ENCODE measurements at places on chromosomes 4 and X.
A peak's percentile ranks its signal among the peaks of the same experiment; 100 is the strongest.

- no peak for DNase-seq
Measured at GRCh38 chr4:37487668-37488067, 198.5 kb downstream of the RELL1 start.

DNA sequence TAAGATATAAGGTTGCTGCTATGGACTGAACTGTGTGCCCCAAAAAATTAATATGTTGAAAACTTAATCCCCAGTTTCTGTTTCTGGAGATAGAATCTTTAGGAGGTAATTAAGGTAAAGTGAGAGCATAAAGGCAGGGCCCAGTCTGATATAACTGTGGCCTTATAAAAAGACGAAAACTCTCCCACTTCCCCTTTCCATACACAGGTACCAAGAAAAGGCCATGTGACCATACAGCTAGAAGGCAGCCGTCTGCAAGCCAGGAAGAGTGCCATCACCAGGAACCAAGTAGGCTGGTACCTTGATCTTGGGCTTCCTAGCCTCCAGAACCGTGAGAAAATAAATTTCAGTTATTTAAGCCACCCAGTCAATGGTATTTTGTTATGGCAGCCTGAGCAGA is 550.3 kb downstream of the SMARCA1 start:
- no peak for DNase-seq

GRCh38 chrX:72095370-72095769 is 36.3 kb downstream of the RTL5 start:
- no peak for DNase-seq

GRCh38 chr4:6767748-6768538 is 14.6 kb upstream of the KIAA0232 start:
- no peak for DNase-seq

DNA sequence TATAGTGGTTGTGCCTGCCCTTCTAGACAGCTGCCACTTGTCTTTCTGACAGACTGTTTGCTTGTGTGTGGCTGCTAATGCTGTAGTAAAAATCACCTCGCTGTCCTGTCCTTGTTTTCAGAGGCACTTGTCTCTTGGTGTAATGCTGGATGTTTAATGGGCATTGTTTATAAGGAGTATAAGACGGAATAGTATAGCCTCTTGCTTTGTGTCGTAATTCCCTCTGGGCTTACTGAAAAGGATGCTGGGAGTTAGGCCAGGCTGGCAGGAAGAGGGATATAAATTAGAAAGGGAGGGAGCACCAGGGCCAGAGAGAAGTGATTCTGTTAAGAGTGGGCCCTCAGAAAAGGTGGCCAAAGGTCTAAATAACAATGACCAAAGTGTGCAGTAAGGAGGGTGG is 29.0 kb downstream of the NHS start:
- DNase-seq: no peak

DNA sequence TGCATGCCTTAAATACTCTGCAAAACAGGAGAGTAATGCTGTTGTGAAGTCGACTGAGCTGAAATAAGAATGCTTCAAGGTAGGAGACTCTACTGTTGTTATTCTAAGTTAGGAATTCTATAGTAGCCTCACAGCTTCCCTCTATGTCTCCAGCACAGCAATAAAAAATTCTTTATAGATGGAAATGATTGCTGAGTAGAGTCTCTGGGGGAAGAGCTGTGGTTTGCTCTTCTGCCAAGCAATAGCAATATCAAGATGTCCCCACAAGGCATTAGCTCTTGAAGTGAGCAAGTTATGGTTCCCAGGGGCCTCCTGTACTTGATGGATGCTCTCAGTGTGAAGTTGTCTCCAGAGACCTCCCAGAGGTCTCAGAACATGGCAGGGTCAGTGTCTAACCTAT is 880.6 kb upstream of the FRG1 start:
- DNase-seq: no peak

- DNase-seq: no peak
Measured at GRCh38 chrX:9320940-9321339, 143.9 kb upstream of the TBL1X start.

DNA sequence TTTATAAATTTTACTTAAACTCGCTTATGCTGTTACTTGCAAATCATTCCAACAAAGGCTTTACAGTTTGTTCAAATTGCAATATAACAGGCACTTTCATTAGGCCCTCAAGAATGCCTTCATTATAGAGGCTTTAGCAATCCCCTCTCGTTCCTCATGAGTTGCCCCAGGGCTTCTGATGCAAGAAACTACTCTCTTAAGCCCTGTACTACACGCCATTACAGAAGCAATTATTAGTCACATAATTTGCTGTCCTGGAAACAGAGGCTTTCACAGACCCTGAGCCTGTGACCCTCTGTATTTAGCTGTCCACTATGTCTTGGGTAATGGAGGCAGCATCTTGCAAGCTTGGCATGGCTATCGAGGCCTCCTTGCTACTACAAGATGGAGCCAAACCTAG is 965.9 kb upstream of the DIAPH2 start:
- no peak for DNase-seq

DNA sequence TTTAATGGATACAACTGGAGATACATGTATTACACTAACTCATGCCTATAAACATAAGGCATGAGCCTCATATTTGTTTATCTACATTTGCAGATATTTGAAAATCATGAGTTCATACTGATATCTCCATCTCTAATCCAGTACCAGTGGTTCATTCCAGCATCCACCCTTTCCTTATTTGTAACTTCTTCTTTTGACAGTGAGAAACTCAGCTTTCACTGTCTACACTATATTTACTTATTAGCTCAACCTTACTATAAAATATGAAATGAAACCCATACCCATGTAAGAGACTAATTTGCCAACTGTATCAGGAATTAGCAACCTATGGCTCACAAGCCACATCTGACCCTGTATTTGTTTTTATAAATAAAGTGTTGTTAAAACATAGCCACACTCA is 161.9 kb upstream of the GPRIN3 start:
- no peak for DNase-seq

DNA sequence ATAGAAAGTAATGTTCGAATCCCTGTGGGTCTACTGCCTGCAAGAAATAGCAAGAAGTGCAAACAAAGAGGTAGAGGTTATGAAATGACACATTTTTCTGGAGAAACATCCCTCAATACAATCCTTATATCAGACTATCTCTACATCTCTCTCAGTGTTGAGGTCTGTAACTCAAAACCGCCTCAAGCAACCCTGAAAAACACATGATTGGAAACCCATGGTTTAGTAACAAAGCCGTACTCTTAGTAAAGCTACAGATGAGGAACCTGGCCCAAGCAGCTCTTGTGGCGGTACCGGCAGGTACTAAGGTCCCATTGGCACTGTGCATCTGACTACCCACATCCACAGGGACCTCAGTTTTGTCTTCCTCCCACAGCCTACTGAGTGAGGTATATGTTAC is 53.9 kb downstream of the IRF2 start:
- no peak for DNase-seq

GRCh38 chr4:4783847-4784246 is 75.6 kb upstream of the MSX1 start:
- no peak for DNase-seq

DNA sequence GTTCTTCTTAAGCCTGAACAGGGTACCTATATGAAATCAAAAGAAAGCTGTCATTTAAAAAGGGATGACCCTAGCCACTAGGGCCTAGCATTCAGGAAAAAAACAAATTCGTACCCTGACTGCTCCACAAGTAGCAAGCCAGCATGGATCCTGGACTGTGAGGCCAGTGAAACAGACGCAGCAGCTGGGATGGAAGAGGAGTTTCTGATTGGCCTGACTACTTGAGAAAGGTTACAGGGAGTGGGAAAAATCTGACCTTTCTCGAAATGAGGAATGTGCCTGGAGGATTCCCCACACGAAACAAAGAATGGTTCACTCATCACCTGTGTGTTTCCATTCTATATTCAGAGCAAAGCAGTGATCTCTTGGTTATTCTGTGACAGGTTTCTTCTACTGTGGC is 87.6 kb upstream of the JADE1 start:
- no peak for DNase-seq

DNA sequence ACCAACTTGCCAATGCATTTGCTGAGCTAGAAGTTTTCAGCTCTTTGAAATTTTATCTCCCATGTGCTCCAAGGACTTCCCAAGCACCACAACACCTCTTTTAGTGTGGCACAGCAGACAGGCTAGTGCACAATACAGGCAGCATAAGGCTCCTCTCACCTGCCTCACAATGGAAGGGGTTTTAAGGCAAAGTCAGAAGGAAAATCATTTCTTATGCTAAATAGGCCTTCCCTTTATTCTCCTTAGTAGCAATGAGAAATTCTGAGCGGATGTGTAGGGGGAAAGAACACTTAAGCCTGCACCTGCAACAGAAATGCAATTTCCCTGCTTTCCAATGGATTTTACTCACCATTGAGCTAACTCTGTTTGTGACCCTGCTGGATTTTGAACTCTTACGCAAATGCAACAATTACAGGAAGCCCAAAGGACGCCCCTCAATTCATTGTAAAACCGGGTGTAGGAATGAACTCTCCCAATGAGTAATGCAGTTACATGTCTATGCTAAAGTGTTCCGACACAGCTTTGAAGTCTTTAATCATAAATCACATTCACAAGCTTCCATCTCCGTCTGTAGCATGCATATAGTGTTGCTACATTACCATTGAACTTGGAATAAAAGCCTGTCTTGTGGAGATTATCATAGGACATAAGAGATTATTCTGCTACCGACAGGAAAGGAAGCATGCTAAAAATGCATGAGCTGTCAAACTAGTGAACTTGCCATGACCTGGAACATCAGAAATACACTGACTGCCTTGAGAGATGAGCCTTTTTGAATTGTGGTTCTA is 1084.9 kb downstream of the RPA4 start:
- no peak for DNase-seq

GRCh38 chr4:150769248-150769647 is 187.3 kb downstream of the MAB21L2 start:
- DNase-seq: peak; percentile 57

GRCh38 chr4:119242417-119242816 is 29.9 kb downstream of the USP53 start:
- no peak for DNase-seq

DNA sequence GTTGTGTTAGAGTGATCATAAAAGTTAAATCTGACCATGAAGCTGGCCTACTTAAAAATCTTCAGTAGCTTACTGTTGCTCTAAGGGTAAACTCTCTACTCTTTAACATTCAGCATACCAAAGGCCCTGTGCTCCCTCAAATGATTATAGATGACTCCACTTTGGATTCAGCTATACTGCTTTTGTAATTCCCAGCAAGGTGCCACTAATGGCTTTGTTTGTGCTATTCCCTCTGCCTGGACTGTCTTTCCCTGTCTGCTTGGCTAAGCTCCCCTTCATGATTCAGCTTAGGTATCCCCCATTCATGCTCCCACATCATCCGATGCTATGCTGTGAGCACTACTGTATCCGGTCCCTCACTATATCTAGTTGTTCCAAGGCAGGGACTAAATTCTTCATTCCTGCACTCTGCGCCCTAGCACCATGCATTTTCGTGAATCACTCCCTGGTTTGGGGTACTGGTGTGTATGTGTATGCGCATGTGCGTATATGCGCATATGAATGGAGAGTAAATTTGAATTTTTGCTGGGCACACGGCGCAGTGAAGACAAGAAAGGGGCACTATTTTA is 453 bp upstream of the PBDC1 start:
- DNase-seq: peak; percentile 0

DNA sequence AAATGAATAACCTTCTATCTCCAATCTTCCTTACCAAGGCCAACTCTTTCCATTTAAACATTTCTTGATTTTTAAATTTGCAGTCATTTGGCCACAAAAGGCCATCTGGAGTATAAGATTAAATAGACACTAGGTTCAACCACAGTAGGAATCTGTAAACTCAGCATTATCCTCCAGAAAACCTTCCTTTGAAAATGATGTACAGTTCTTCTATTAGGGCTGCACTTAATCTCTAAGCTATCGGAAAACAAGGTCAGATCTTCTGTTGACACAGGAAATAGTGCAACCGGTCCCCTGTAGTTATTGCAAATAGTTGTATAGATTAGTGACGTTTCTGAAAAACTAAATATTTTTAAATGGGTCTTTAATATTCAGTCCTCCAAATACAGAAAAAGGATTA is 359.0 kb upstream of the ATOH1 start:
- no peak for DNase-seq

GRCh38 chrX:19848110-19848509 is 39.3 kb downstream of the SH3KBP1 start:
- no peak for DNase-seq

DNA sequence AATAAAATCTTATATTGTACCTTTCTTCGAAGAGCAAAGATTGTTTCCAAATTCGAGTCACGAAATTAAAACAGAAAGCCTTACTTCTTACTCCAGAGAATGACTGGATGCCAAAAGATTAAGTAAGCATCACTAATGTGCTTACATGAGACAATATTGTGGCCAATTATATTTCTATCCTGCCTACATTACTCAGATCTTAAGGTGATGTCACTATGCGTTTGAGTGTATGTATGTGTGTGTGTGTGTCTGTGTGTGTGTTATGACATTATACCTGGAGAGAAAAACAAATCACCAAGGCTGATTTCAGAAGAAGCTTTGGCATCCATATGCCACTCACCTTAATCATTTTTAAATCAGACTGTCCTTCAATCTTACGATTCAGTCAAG is 556.3 kb downstream of the PPARGC1A start:
- DNase-seq: peak; percentile 1

- peak; percentile 77 for DNase-seq
Measured at GRCh38 chr4:74230902-74231499, 73.1 kb downstream of the MTHFD2L start.

GRCh38 chr4:156654410-156654809 is 317.2 kb downstream of the PDGFC start:
- DNase-seq: no peak

GRCh38 chr4:2934077-2934812 is 29.0 kb downstream of the NOP14 start:
- no peak for DNase-seq

GRCh38 chr4:113289766-113290165 is 240.3 kb downstream of the ANK2 start:
- peak; percentile 30 for DNase-seq

DNA sequence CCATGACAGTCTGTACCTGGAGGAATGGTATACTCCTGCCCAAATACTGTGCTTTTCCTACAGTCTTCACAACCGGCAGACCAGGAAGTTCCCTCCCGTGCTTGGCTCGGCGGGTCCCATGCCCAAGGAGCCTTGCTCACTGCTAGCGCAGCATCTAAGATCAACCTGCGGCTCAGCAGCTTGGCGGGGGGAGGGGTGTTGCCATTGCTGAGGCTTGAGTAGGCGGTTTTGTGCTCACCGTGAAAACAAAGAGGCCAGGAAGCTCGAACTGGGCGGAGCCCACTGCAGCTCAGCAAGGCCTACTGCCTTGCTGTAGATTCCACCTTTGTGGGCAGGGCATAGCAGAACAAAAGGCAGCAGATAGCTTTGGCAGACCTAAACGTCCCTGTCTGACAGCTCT is 152.7 kb downstream of the TEX11 start:
- no peak for DNase-seq

DNA sequence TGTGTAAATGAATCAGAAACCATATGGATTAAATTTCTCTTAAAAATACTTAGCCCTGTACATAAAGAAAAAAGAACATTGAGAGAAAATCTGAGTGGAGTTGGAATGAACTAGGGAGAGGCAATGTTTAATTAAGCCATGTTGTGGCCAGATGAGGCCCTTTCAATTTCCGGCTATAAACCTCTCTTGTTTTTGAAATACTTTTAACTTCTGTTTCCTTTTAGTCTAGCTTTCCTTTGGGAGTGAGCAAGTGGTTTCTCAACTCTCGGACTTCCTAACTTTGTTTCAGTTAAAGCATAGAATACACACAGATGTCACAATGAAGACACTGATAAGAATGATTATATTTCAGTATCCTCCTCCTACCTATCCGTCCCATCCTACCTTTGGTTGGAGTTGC is 197.2 kb downstream of the ARHGAP24 start:
- DNase-seq: no peak

All from HS-27A (cell line).